ENCODE measurements at places on chromosomes 6 and 20. TPM values are rescaled to one million over a fixed set of nuclear protein-coding genes. Genes with fewer than 3 reads are reported as not detected.

LYRM4 gene
- 20.7 TPM for total RNA-seq

HLA-DQA1 gene
- not detected for total RNA-seq

SNX14 gene
- total RNA-seq, result 190 TPM

MTFR2 gene
- 0.94 TPM for total RNA-seq

SAMD5 gene
- total RNA-seq, result 22.5 TPM

WFDC12 gene
- total RNA-seq, result not detected

ID1 gene
- total RNA-seq, result 26.0 TPM

FHL5 gene
- 0.63 TPM for total RNA-seq

CLDN20 gene
- total RNA-seq, result not detected

IRF4 gene
- not detected for total RNA-seq

HLA-F gene
- 0.94 TPM for total RNA-seq

SAPCD1 gene
- total RNA-seq, result 1.3 TPM
